Keratinocyte (primary cell): ENCODE measurements at places on chromosomes 4 and X.

GRCh38 chrX:132594129-132594528, 105.3 kb upstream of the MBNL3 start:
- H3K4me3 ChIP-seq, result no peak overlapping the region
- H3K27me3 ChIP-seq, result no peaks in the 10 kb centered on the region
- no peak overlapping the region for H3K27ac ChIP-seq
- H3K4me1 ChIP-seq, result peaks cover 3% of the 10 kb centered on the region
- no peaks in the 10 kb centered on the region for H3K36me3 ChIP-seq

DNA sequence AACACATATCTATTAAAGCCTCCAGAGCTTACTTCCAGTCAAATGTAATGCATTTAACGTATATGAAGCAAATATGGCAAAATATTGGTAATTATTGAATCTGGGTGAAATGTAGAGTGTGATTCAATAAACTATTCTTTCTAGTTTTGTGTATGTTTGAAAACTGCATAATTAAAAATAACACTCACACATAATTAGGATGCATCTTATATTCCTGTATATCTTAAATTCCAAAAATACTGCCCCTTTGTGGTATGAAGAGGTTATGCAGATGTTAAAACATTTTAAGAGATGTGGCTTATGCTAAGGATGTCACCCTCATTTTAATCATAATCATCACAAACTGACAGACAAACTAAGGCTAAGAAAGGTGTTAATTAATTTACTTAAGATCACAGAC, 182.9 kb downstream of the COX18 start:
- no peaks in the 10 kb centered on the region for H3K4me1 ChIP-seq
- H3K27ac ChIP-seq, result no peak overlapping the region
- no peaks in the 10 kb centered on the region for H3K27me3 ChIP-seq
- no peak for DNase-seq
- no peaks in the 10 kb centered on the region for H3K36me3 ChIP-seq

DNA sequence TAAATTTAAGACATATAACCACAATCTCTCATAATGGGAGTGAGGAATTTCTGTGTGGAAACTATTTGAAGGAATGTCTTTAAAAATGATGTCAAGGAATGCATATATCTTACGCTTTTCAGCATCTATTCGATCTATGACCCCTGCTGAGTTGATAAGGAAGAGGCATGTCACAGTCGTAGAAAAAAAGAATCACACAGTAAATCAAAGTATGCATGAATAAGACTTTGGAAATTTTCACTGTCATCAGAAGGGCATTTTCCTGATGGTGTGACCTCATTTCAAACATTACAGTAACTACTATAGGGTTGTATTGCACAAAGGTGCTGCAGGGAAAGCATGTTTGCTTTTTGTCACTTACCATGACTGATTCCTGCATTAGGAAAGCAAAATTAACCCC, 41.5 kb downstream of the REELD1 start:
- no peak overlapping the region for H3K27ac ChIP-seq
- DNase-seq, result no peak
- H3K4me3 ChIP-seq, result no peak overlapping the region

GRCh38 chrX:106783716-106784115, 18.8 kb upstream of the TBC1D8B start:
- no peaks in the 10 kb centered on the region for H3K27me3 ChIP-seq
- H3K4me1 ChIP-seq, result no peaks in the 10 kb centered on the region
- H3K36me3 ChIP-seq, result no peaks in the 10 kb centered on the region

DNA sequence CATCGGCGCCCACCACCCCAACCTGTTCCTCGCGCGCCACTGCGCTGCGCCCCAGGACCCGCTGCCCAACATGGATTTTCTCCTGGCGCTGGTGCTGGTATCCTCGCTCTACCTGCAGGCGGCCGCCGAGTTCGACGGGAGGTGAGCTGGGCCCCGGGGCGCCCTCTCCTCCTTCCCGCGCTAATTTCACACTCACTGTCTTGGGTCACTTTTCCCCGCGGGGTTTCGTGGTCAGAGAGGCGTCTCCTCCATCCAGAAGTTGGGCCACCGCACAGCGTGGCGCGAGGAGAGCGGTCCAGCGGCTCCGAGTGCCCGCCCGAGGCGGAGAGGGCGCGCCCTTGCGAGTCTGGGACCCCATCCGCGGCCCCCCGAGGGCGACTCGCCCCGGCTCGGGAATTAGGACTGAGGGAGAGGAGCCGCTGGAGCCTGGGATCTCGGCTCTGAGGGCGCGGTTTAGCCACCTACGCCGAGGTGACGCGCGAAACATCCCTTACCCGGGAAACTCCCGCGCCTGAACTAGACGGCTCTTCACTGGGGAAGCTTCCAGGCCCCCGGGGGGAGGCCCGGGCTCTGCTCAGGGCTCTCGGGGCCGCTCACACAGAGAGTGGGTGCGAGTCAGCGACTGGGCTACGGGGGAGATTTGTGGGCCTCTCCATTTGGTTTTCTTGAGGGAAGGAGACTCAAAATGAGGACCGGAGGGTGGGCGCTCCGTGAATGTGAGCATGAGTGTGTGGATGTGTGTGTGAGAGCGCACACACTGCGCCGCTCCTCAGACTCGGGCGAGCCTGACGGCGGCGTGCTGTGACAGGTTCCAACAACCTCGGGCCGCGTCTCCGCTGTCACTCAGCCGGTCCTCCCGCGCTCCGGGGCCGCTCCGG, 551 bp downstream of the NPNT start:
- H3K27ac ChIP-seq, result no peak overlapping the region
- H3K4me3 ChIP-seq, result peak overlapping the region; percentile 69
- DNase-seq, result no peak
- H3K27me3 ChIP-seq, result peaks cover 28% of the 10 kb centered on the region

DNA sequence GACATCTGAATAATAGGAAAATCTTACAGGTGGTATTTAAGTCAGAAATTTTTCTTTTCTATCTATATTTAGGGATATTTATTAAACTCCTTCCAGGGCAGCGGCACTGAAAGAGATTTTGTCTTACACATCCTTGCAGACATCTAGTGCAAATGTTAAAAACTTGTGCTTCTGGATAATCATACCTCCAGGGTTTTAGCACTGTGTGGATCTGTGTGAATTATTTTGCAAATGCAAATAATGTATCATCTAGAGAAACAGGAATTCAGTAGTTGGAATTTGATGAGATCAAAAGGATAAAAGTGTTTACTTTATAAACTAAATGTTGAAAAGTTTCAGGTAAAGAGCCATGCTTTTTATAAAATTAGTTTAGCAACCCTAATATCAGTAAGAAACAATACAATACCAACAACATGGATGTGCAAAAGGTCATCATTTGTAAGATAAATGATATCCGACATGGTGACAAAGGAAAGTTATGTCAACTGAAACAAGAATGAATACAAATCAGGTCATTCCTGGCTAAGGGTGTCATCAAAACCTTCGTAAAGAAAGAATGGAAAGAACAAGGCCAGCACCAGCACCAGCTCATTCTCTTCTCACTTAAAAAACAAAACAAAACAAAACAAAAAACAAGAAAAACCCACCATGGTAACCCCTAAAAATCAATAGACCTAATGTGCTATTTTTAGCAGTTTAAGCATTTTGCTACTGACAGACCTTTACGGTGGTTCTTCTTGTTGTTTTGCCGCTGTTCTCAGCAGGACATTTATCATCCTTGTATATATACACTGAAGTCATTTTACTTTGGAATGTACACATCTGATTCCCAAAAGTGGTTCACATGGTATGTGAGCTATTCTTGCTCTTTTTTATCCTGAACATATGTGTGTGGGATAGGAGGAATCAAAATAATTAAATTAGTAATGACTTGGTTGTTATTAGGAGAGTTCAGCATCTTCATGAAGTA, 219.7 kb upstream of the NDST3 start:
- no peaks in the 10 kb centered on the region for H3K27me3 ChIP-seq
- no peak overlapping the region for H3K27ac ChIP-seq
- H3K36me3 ChIP-seq, result no peaks in the 10 kb centered on the region
- no peak for DNase-seq

GRCh38 chr4:105490523-105490922, 16.7 kb upstream of the PPA2 start:
- no peak for DNase-seq
- H3K4me3 ChIP-seq, result no peak overlapping the region
- no peaks in the 10 kb centered on the region for H3K4me1 ChIP-seq
- H3K36me3 ChIP-seq, result no peaks in the 10 kb centered on the region
- no peaks in the 10 kb centered on the region for H3K27me3 ChIP-seq
- no peak overlapping the region for H3K27ac ChIP-seq

- no peaks in the 10 kb centered on the region for H3K36me3 ChIP-seq
- DNase-seq, result no peak
- H3K27ac ChIP-seq, result no peak overlapping the region
- H3K27me3 ChIP-seq, result no peaks in the 10 kb centered on the region
These were observed 52.8 kb downstream of the NFKB1 start for GRCh38 chr4:102553982-102554381.

- peak overlapping the region; percentile 72 for H3K27ac ChIP-seq
- H3K27me3 ChIP-seq, result no peaks in the 10 kb centered on the region
- peaks cover 50% of the 10 kb centered on the region for H3K4me1 ChIP-seq
- peaks cover 11% of the 10 kb centered on the region for H3K36me3 ChIP-seq
- DNase-seq, result peak; percentile 44
These were observed 7.8 kb downstream of the YTHDC1 start for GRCh38 chr4:68342134-68342533.

DNA sequence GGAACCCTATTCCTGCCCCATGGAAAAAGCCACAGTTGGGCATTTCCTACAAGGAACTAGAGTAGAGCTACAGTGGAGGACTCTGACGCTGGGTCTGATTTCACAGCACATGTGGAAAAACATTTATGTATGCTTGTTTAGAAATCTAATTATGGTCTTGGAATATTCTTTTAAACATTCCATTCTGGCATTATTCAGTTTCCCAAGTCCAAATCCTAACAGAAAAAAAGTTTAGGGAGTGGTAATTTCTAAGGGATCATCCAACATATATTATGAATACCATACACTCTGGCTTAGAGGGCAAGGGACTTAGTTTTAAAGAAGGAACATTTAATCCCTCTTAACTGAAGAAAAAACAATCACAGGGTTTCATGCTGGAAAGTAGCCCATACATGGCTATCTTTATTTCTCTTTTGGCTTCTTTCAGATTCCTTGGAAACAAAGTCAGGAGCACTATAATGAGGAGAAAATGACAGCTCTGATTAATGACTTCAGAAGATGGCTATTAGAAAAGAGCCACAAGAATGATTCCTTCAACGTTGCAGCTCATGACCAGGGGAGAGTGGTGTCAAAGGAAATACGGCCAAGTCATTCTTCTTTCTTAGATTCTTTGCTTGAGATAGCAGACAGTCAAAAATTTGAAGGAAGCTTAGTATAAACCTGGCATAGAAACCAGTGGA, 56.1 kb downstream of the CNGA2 start:
- H3K4me3 ChIP-seq, result no peak overlapping the region
- no peak overlapping the region for H3K27ac ChIP-seq
- H3K36me3 ChIP-seq, result no peaks in the 10 kb centered on the region
- no peaks in the 10 kb centered on the region for H3K4me1 ChIP-seq
- DNase-seq, result no peak

- H3K27ac ChIP-seq, result no peak overlapping the region
- DNase-seq, result no peak
- peaks cover 24% of the 10 kb centered on the region for H3K4me1 ChIP-seq
- no peaks in the 10 kb centered on the region for H3K27me3 ChIP-seq
These were observed 101.4 kb downstream of the AFAP1 start for GRCh38 chr4:7838136-7838782.

DNA sequence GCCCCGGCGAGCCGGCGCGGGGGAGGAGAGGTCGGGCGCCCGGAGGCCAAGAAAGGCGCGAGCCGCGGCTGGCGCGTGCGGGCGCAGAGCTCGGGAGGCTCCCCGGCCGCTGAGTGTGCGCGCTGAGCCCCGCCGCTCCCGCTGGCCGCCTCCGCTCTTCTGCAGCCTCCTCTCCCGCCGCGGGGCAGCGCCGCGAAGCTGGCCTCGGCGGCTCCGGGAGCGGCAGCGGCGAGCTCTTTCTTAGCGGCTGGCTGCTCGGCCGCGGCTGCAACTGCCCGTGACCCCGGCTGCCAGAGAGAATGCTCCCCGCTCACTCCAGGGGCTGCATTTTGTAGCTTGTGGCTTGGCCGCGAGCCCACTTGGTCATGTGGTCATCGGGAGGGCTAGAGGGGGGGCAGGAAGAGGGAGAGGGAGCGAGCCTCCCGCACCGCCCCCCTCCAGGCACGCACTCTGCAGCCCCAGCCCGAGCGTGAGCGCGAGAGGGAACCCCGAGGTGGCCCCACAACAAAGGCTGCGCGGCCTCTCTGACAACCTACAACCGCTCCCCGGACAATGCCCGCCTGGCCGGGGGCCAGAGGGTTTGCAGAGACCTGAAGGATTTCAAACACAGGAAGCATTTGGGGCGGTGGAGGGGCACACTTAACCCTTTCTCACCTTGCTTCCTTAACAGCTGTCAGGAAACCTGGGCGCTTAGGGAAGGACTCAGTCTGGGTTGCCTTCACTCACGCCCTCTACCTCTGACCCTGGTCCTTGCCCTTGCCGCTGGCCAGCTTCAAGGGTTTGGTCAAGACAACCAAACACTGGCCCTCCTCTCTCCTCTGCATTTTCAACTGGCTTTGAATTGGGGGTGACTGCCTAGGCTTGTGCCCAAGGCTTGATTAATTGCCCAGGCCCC, at the start of gene APLN:
Gene APLN (minus strand): TSS at position 305 of the 895 bp plus-strand sequence. CDS start 326 bp downstream, outside the sequence.
- H3K27ac ChIP-seq, result no peak within 1 kb of the TSS
- peaks cover 15% of the 10 kb centered on the region for H3K27me3 ChIP-seq
- no peaks in the 10 kb centered on the region for H3K36me3 ChIP-seq

- no peak for DNase-seq
- no peaks in the 10 kb centered on the region for H3K36me3 ChIP-seq
- H3K4me3 ChIP-seq, result no peak overlapping the region
- H3K27ac ChIP-seq, result no peak overlapping the region
These were observed 31.7 kb upstream of the PRPS1 start for GRCh38 chrX:107596651-107597050.

GRCh38 chrX:83511208-83511607, 3.1 kb downstream of the POU3F4 start:
- DNase-seq, result no peak
- peaks cover 31% of the 10 kb centered on the region for H3K27me3 ChIP-seq
- no peaks in the 10 kb centered on the region for H3K4me1 ChIP-seq

DNA sequence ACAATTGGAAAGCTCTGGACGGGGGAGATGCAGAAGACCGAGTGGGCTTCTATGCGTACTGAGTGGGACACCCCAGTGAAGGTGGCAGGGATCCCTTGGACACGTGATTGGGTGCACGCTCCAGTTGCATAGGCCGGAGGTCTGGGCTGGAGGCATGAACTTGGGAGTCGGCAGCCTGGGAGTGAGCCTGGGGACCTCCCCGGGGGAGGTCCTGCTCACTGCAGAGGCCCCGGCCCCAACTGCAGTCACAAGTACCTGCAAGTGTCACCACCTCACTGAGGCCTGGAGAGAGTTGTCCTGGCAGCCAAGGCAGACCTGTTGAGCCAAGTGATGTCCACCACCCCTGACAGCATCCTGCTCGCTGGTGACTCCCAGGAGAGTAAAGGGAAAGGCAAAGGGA, 49.3 kb upstream of the HMX1 start:
- no peaks in the 10 kb centered on the region for H3K27me3 ChIP-seq
- DNase-seq, result no peak
- no peaks in the 10 kb centered on the region for H3K36me3 ChIP-seq
- H3K4me1 ChIP-seq, result no peaks in the 10 kb centered on the region
- no peak overlapping the region for H3K27ac ChIP-seq

DNA sequence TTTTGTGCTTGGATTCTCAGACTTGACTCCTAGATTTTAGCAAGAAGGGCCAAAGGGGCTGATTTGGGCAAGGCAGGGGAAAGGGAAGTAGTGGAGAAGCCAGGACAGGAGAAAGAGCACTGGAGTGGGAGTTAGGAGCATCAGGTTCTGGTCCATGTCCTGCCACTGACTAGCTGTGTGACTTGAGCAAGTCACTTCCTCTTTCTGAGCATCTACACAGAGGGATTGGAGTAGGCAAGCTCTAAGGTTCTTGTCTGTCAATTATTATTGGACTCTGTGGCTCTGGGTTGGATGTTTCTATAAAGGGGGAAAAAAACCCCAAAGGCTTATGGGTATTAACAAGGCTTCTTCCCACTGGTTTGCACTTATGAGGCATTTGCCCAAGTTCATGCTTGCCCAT, 24.4 kb downstream of the PLAC1 start:
- no peak for DNase-seq
- no peaks in the 10 kb centered on the region for H3K4me1 ChIP-seq
- H3K4me3 ChIP-seq, result no peak overlapping the region
- H3K27me3 ChIP-seq, result no peaks in the 10 kb centered on the region
